ENCODE measurements at places on chromosomes 1 and 21. TPM values are rescaled to one million over a fixed set of nuclear protein-coding genes. Genes with fewer than 3 reads are reported as not detected.

- DNase-seq = no peak
Measured at GRCh38 chr1:23597635-23598388, 38.5 kb upstream of the ID3 start.

The CD1D gene
- 0.69 TPM for total RNA-seq

DNA sequence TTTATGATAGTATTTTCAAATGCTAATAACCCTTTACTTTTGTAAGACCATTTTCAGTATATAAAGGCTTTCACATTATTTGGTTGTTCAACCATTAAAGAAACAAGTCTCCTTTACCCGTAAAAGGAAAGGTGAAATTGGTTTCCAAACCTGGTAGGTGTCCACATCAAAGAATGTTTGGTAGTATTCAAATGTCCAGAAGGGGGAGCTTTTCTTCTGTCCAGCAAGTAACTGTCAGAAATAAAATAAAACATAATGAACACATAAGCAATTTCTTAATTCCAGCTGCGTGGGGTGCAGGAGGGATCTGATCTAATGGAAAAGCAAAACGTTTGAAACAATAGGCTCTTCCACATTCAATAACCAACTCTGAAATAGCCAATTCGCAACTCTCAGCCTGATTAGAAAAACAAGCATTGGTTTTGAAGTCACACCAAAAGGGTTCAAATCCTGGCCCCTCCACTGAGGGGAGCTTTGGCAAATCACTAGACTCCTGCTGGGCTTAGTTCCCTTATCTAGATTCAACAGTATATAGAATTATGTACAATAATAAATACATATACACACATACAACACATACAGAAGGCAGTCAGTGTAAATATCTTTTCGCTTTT lies 11.0 kb downstream of the YIPF1 start:
- peak; percentile 24 for DNase-seq

DNA sequence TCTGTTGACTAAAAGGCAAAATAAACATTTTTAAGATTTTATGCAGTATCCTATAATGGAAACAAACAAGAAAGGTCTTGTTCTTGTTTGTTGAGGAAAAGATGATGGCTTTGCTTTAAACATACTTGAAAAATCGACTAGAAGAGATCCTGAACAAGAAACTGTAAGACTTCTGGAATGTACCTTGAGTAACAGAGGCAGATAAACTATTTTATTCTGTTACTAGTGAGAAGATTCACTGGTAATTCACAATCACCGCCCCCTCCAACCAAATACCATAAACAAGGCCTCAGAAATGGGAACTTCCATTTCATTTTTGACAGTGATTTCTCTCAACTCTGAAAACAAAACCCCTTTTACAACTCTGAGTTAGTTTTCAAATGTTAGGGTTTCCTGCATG lies 18.1 kb downstream of the TSEN15 start:
- DNase-seq = no peak
